ENCODE measurements at places on chromosomes 5 and 9.

DNA sequence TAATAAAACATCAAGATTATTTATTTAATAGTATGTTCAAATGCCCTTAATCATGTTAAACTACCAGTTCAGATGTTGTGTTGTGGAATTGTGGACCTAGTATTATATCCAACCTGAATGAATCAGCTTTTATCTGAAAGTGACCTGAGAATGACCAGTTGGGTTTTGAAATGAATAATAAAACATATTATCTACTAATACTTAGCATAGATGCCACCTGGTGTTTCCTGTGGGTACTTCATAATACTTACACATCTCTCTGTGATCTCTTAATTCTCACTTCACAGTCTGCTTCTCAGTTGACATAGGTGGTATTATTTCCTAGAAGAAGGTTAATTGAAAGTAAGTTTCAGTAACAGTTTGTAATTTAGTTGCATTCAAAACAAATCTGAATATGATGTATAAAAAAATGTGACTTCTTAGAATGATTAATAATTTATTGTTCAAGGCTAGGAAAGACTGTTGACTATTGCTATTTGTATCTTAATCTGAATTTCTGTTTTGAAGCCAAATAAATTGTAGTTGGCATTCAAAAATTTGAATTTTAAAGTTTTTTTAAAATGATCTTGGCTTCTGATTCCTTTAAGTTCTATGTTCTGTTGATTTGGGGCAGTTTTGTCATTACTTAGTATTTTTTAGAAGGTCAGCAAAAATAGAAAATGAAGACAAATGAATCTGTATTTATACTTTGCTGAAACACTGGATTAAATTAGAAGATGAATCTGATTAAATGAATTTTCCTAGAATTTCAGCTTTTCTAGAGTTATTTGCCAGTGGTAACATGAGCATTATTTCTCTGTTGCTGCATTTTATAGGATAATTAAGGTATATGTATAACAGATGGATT is 48.2 kb downstream of the KIF2A start:
- DNase-seq: peak; percentile 49

- DNase-seq: no peak
These were observed 65.7 kb upstream of the IL6ST start for GRCh38 chr5:56060276-56061110.

DNA sequence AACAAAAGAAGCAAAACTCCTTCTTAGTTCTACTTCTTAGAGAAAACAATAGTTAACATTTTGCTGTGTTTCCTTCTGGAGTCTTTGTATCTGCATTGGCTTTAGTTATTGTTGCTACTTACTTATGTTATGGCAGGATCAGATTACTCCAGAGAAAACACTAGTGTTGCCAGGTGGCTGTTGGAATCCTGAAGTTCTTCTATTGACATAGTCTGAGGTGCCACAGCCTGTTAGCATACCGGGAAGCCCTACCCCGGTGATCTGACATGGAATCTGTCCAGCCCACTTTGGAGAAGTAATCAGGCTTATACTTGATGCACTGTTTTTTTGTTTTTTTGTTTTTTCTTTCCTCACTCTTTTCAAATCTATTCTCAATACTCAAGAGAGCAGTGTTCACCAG is 68.5 kb upstream of the CEP78 start:
- no peak for DNase-seq

DNA sequence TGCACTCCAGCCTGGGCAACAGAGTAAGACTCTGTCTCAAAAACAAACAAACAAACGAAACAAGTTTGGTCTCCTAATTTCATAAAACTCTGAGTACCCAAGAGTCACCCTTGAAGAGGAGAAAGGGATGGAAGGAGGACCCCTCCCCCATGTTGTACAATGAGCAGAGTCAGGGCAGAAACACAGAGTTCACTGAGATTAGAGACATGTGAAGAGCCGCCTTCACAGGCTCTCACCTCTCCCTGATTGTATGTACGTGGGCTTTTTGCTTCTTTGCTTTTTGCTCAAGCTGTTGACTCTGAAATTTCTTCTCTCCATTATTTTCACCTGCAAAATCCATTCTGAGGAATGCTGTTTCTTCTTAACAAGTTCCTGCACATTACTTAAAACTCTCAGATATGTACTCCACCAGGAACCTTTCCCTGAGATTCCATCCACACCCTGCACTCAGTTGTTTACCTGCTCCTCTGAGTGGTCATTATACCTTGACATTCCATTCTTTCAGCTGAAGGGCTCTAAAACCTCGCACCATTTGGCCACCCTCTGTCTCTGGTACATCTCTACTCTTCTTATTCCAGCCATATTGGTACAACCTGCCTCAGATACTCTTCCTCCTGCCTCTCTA is 44.4 kb upstream of the ABCA1 start:
- no peak for DNase-seq

- no peak for DNase-seq
These were observed 31.0 kb downstream of the SNX18 start for GRCh38 chr5:54548565-54548964.

Data from GM12864 (cell line).